Prostate gland (tissue), 2 donors: ENCODE measurements at places on chromosomes 4 and X.

DNA sequence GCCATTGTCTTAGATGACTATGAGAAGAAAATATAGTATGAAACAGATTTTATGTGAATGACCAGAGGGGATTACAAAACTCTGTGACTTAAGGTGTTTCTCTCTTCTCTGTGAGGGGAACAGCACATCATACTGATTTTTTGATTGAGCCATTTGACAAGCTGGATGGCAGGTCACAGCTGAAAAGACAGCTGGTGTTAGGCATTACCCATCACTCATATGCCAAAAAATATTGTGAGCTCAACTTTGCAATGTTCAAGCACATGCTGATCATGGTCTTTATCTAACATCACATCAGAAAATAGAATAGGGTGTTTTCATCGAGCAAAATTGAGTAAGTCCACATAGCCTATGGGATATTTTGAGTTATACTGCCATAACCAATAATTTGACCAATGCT lies 86.7 kb upstream of the TECRL start:
- no peaks in the 10 kb centered on the region for H3K27me3 ChIP-seq
- no peak overlapping the region for H3K27ac ChIP-seq
- H3K4me1 ChIP-seq, result no peaks in the 10 kb centered on the region
- DNase-seq, result no peak
- H3K36me3 ChIP-seq, result no peaks in the 10 kb centered on the region

- no peak overlapping the region for H3K27ac ChIP-seq
- DNase-seq, result no peak
- no peaks in the 10 kb centered on the region for H3K4me1 ChIP-seq
- no peaks in the 10 kb centered on the region for H3K36me3 ChIP-seq
- no peaks in the 10 kb centered on the region for H3K27me3 ChIP-seq
- H3K4me3 ChIP-seq, result no peak overlapping the region
Measured at GRCh38 chr4:181427076-181427475, 816.1 kb upstream of the TENM3 start.

DNA sequence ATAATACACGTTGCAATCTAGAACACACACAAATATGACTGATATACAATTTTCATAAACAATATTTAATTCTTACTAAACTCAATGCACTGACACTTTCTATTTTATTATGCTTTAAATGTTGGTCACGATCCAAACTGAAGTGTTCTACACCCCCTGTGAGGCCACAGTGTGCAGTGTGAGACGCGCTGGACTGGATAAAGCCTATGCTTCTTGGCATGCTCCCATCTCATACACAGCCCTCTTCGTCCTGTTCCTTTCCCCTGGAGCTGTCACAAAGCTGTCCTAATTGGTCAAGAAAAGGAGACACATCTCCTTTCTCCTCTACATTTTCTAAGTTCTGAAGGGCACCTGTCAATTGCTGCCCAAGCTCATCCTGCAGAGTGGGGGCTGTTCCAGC lies 72.0 kb downstream of the SCD5 start:
- no peaks in the 10 kb centered on the region for H3K27me3 ChIP-seq
- no peak overlapping the region for H3K27ac ChIP-seq
- H3K36me3 ChIP-seq, result no peaks in the 10 kb centered on the region
- no peak overlapping the region for H3K4me3 ChIP-seq

- no peak for DNase-seq
- H3K36me3 ChIP-seq, result no peaks in the 10 kb centered on the region
- no peaks in the 10 kb centered on the region for H3K27me3 ChIP-seq
- H3K4me1 ChIP-seq, result peaks cover 23% of the 10 kb centered on the region
Measured at GRCh38 chr4:140085881-140086280, 68.1 kb downstream of the MAML3 start.

DNA sequence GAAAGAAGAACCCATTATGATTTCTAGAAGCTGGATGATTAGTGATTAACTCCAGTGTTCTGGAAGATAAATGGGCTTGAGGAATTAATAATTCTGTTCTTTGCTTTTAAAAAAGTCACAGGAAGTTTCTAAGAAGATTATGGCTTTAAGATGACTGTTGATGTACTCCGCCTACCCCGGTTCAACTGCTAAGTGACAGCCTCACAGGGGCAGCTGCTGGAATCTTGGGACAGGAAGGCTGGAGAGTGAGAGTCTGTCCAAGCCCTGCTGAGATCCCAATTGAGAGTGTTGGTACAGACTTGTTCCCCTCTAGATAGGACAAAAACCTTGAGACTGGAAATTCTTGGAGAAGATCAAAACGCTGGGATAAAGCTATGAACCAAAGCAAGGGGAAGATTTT lies 37.3 kb downstream of the NPY1R start:
- no peaks in the 10 kb centered on the region for H3K36me3 ChIP-seq
- no peak overlapping the region for H3K4me3 ChIP-seq
- no peaks in the 10 kb centered on the region for H3K27me3 ChIP-seq
- no peaks in the 10 kb centered on the region for H3K4me1 ChIP-seq
- no peak overlapping the region for H3K27ac ChIP-seq
- DNase-seq, result no peak

DNA sequence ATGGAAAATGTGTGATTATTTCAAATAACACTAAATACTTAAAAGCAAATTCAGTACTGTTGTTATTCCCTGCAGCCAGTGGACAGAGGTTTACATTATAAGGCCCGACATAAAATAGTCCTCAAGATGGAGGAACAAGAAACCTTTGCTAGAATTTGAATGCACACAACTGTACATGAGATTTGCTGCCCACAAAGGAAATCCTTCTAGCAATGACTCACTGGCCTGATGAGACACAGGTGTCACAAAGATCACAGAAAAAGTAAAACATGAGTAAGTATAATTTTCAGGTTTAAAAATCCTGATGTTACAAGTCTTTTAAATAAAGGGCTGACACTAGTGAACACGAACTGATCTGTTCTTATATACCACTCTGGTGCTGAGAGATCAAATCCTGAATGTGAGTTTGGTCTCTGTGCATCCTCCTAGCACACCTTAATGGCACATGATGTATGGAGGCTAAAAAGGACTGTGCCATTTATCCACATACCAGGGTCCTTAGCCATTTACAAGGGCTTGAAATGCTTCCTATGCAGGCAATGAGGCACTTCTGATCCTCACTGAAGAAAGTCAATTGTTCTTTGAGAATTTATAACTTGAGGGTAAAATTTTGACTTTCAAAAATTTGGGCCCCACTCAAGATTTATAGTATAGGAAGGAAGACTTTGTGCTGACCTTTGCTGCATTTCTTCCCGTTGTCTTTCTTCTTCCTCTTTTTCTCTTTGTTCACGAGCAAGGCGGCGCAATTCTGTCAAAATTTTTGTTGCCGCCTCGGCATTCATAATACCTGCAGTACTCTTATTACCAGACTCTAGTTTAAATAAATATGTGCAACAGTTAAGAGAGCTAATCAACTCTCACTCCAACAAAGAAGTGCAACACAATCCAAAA lies 23.0 kb downstream of the MAP7D3 start:
- H3K27me3 ChIP-seq, result no peaks in the 10 kb centered on the region
- no peaks in the 10 kb centered on the region for H3K4me1 ChIP-seq
- no peak overlapping the region for H3K27ac ChIP-seq
- no peak for DNase-seq
- H3K4me3 ChIP-seq, result no peak overlapping the region

- H3K27ac ChIP-seq, result no peak overlapping the region
- no peak overlapping the region for H3K4me3 ChIP-seq
- no peaks in the 10 kb centered on the region for H3K4me1 ChIP-seq
- no peak for DNase-seq
Measured at GRCh38 chrX:20974326-20974725, 399.9 kb upstream of the CNKSR2 start.

GRCh38 chr4:98162696-98163095 lies 19.4 kb upstream of the STPG2 start:
- no peaks in the 10 kb centered on the region for H3K27me3 ChIP-seq
- H3K27ac ChIP-seq, result no peak overlapping the region
- no peak overlapping the region for H3K4me3 ChIP-seq
- no peak for DNase-seq
- H3K4me1 ChIP-seq, result no peaks in the 10 kb centered on the region

DNA sequence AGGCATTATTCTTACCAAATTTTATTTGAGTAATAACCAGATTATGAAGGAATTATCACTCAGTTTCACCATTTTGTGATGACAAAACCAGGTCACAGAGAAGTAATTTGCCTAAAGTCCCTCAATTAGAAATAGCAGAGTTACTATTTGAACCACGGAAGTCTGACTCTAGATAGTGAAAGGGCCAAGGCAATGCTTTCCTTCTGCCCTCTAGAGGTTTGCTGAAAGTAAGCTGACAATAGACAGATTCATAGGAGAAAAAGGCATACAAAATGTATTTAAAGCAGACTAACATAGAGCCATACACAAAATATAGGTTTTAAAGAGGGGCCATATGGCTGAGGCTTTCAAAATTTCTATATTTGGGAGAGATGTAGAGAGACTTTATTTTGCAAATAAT lies 43.1 kb downstream of the CXXC4 start:
- no peaks in the 10 kb centered on the region for H3K36me3 ChIP-seq
- H3K27me3 ChIP-seq, result no peaks in the 10 kb centered on the region
- no peak for DNase-seq
- H3K4me3 ChIP-seq, result no peak overlapping the region

- no peaks in the 10 kb centered on the region for H3K27me3 ChIP-seq
- no peaks in the 10 kb centered on the region for H3K36me3 ChIP-seq
- no peak overlapping the region for H3K27ac ChIP-seq
- no peaks in the 10 kb centered on the region for H3K4me1 ChIP-seq
Measured at GRCh38 chr4:78525559-78525958, 26.0 kb upstream of the ANXA3 start.

GRCh38 chrX:29308726-29309125 lies 721.5 kb downstream of the IL1RAPL1 start:
- DNase-seq, result no peak
- H3K4me3 ChIP-seq, result no peak overlapping the region
- no peak overlapping the region for H3K27ac ChIP-seq
- no peaks in the 10 kb centered on the region for H3K27me3 ChIP-seq

DNA sequence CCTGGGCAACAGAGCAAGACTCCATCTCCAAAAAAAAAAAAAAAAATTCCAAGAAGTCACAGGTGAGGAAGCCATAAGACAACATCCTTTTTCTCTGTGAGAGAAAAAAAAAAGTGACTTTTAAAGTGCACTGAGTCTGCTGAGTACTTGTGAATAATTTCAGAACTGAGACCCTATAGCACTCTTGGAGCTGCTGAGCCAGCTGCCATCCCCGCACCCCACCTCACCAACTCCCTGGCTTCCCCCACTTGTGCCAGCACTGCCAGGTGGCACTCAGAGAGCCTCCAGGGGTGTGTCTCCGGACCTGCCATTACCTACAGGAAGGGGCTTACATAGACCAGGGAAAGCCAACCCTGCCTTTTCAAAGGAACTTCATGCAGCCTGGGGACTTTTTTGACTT lies 39.2 kb upstream of the HS3ST1 start:
- DNase-seq, result no peak
- no peaks in the 10 kb centered on the region for H3K36me3 ChIP-seq
- no peaks in the 10 kb centered on the region for H3K4me1 ChIP-seq
- H3K4me3 ChIP-seq, result no peak overlapping the region

GRCh38 chr4:108172753-108173598 lies 4.2 kb upstream of the LEF1 start:
- H3K27me3 ChIP-seq, result peaks cover 19% of the 10 kb centered on the region
- H3K36me3 ChIP-seq, result no peaks in the 10 kb centered on the region
- peak; percentile 34 for DNase-seq

DNA sequence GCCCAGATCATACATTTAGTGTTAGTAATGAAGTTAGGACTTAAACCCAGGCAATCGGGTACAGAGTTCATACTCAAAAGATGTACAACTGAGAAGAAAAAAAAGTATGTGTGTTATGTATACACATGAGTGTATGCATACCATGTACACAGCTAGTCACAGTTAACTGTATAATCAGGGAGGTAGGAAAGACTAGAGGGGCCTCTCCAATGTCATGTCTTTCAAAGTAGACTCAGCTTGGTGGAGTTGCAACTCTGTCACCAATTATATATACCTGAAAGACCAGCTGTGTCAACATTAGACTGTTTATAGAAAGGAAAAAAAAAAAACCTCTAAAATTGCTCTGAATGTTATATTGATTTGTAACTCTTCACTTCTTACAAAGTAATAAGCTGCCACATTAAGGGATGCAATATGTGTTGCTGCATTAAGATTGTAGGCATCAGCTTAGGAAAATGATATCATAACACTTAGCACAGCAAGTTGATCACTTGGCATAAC lies 167.5 kb downstream of the DCTD start:
- H3K4me3 ChIP-seq, result no peak overlapping the region
- H3K4me1 ChIP-seq, result no peaks in the 10 kb centered on the region
- no peak for DNase-seq
- H3K27ac ChIP-seq, result no peak overlapping the region
- no peaks in the 10 kb centered on the region for H3K27me3 ChIP-seq

GRCh38 chr4:19259920-19260319 lies 991.8 kb upstream of the SLIT2 start:
- no peak for DNase-seq
- H3K27me3 ChIP-seq, result no peaks in the 10 kb centered on the region
- no peaks in the 10 kb centered on the region for H3K4me1 ChIP-seq
- no peaks in the 10 kb centered on the region for H3K36me3 ChIP-seq
- no peak overlapping the region for H3K4me3 ChIP-seq
- H3K27ac ChIP-seq, result no peak overlapping the region

DNA sequence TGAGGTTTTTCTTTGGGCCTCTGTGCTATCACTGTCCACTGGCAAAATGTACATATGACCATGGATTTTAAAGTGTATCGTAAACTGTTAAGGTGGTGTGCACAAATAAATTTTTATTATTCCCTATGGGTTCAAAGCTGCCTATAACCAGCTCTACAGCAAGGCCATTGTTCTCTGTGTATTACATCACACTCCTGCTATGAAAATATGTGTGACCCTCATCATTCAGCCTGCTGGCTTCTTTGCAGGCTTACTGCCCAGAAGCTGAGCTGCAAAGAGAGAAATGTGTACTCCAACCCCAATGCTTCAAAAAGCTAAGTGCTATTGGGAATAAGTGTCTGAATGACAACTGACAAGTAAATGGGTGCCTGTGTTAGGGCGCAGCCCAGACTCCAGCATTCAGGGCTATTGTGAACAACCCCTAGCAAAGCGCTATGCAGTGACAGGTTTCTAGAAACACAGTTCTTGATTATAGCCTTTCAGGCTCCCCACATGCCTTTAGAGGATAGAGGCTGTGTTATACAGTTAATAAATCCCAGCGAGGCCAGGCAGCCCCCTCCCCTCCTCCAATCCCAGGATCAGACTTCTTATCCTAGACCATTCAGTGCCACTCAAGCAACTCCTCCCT lies 220.4 kb upstream of the RADX start:
- no peaks in the 10 kb centered on the region for H3K4me1 ChIP-seq
- DNase-seq, result no peak
- no peak overlapping the region for H3K4me3 ChIP-seq

GRCh38 chrX:42094218-42094617 lies 170.9 kb upstream of the CASK start:
- H3K36me3 ChIP-seq, result no peaks in the 10 kb centered on the region
- H3K4me1 ChIP-seq, result no peaks in the 10 kb centered on the region
- H3K4me3 ChIP-seq, result no peak overlapping the region

DNA sequence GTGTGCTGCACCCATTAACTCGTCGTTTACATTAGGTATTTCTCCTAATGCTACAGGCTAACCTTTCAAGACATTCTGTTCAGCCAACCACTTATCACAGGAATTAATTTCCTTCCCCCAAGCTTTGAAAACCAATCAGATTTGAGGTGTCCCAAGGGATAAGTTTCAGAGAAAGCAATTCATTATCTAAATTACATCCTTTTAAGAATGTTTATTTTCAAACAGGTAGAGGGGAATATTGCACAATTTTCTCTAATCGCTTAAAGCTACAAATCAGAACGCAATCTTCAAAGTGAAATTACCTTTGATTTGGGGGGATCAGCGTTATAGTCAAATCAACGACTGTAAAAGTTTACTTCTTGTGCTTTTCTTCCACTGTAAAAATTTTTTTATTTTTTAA lies 1.6 kb downstream of the CLOCK start:
- no peaks in the 10 kb centered on the region for H3K36me3 ChIP-seq
- no peak for DNase-seq
- peak overlapping the region; percentile 72 for H3K4me3 ChIP-seq
- H3K27ac ChIP-seq, result peak overlapping the region; percentile 99
